ENCODE measurements at places on chromosomes 7 and 10. TPM values are rescaled to one million over a fixed set of nuclear protein-coding genes. Genes with fewer than 3 reads are reported as not detected.

The C10orf53 gene
- not detected for total RNA-seq

The OPN4 gene
- not detected for total RNA-seq

The ADRB1 gene
- 0.14 TPM for total RNA-seq

The BICC1 gene
- total RNA-seq, result 2.5 TPM

The EGR2 gene
- 14.2 TPM for total RNA-seq

The RBP3 gene
- not detected for total RNA-seq

The TMEM176B gene
- 2.2 TPM for total RNA-seq

The SLC13A1 gene
- not detected for total RNA-seq

The OGDHL gene
- 10.6 TPM for total RNA-seq

The CACNA2D1 gene
- 4.5 TPM for total RNA-seq

The VWDE gene
- not detected for total RNA-seq

The MYPN gene
- not detected for total RNA-seq

The MUC12 gene
- total RNA-seq, result 7.8 TPM

The ARL4A gene
- 65.0 TPM for total RNA-seq

The TRIM50 gene
- not detected for total RNA-seq

The TLX1 gene
- 0.33 TPM for total RNA-seq

The AGBL3 gene
- 5.5 TPM for total RNA-seq
